Astrocyte of the hippocampus (primary cell): ENCODE measurements at places on chromosomes 1 and 21.

GRCh38 chr1:99672038-99672437 is 26.1 kb downstream of the PALMD start:
- no peak for DNase-seq

DNA sequence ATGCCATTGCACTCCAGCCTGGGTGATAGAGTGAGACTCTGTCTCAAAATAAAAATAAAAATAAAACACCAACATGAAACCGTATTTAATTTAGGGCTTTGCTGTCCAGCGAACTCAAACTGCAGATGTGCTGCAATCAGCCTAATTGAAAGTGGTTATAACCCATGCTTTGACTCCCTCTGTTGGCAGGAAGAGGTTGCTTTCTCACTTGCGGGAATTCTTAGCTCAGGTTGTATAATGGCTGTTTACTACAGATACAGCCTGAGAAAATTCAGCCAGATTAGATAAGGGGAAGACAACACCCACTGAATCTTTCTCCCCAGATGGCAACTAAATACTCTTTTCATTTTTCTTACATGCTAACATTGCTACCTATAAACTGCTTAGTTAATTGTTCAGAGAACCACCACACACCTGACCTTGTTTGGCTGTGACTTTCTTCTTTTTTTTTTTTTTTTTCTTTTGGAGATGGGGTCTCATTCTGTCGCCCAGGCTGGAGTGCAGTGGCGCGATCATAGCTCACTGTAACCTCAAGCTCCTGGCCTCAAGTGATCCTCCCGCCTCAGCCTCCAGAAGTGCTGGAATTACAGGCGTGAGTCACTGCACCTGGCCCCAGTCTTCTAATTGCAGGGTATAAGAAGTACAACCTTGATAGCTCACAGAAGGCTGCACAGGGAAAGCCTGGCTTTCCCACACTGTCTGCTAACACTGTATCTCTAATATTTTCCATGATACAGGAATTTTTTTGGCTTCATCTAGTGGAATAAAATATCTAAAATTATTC is 34.6 kb downstream of the DNTTIP2 start:
- DNase-seq = peak; percentile 87

- DNase-seq = no peak
These were observed 576.6 kb downstream of the NPHP4 start for GRCh38 chr1:5415606-5416005.

GRCh38 chr1:208562151-208562960 is 318.2 kb upstream of the PLXNA2 start:
- DNase-seq = no peak

- DNase-seq = peak; percentile 82
These were observed 1.0 kb downstream of the PLPP3 start for GRCh38 chr1:56578138-56578962.

- DNase-seq = no peak
These were observed 1762.1 kb downstream of the BRINP3 start for GRCh38 chr1:188715566-188715965.

GRCh38 chr21:27206368-27206982 is 239.6 kb upstream of the ADAMTS5 start:
- DNase-seq = peak; percentile 41

- no peak for DNase-seq
These were observed 48.3 kb downstream of the SIM2 start for GRCh38 chr21:36747041-36747814.

DNA sequence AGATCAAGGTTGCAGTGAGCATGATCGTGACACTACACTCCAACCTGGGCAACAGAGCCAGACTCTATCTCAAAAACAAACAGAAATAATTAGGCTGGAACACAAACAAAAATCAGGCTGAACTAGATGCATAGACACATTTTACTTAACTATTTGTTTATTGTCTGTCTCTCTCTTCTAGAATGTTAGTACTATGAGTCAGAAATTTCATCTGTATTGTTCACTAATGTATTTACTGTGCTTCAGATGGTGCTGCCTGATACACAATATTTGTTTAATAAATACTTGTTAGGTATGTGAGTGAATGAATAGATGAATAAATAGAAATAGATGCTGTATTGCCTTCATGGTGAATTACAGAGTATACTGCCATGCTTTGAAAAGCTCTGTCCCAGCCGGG is 6.0 kb upstream of the LIN28A start:
- no peak for DNase-seq

DNA sequence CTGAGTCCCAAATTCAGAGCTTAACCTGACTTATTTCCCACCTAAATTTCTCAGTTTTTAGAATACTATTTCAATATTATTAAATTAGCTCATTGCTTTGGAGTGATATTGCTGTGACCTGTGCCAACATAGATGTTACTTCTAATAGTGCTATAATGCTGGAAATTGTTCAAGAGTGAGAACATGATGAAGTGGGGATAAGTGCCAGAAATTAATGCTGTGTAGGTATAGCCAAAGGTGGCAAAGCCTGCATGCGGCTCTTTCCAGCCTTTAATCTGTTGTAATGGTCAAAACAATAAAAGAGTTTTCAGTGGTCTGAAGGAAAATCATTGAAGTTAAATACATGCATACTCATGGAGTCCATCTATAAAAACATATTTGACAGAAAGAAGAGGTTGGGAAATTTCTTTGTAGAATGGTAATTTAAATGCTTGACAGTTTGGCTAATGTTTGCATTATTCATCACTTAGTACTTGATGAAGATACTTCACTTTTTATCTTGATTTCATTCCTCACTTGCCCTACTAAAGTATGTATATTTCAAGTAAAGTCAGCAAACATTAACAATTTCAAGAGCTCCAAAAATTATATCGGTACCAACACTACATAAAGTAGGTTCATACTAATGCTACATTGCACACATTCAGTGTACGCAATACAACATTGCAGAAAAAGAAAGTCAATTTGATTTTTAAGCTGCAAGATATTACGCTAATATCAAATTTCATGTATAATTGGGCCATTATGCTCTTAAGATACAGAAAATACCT is 82.1 kb downstream of the OLFM3 start:
- DNase-seq = no peak

DNA sequence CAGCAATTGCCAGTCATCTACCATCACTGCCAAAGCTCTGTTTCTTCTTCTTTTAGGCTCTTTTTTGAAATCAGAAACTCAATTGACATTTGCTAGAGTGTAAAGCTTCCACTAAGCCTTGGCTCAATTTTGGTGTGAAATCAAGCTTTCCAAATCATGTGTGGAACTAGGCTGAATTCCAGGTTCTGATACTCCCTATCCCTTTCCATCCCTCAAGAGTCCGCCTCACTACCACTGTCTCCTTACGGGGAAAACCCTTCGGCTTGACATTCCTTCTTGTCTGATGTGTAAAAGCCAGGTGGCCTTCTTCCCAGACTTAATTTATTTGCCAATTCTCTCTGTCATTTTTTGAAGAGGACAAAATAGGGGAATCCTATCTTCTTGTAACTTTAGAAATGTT is 47.2 kb upstream of the PRMT6 start:
- DNase-seq = no peak

DNA sequence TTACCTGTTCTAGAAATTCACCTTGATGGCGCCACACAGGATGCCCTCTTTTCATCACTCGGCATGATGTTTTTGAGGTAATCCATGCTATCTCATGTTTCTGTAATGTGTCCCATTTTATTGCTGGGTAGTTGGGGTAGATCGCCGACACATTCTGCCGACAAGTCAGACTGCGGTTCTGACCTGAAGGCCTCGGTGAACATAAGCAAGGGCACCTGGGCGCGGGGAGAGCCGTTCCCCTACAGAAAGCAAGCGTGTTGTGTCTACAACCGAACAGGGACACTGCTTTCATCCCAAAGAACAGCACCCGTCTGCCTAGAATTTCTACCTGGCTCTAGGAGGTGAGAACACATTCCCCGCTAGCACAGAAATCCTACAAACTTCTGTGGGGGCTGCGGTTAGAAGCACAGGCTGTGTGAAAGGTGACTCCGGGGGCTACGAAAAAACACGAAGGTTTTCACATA is 149.2 kb downstream of the PPIAL4G start:
- no peak for DNase-seq

DNA sequence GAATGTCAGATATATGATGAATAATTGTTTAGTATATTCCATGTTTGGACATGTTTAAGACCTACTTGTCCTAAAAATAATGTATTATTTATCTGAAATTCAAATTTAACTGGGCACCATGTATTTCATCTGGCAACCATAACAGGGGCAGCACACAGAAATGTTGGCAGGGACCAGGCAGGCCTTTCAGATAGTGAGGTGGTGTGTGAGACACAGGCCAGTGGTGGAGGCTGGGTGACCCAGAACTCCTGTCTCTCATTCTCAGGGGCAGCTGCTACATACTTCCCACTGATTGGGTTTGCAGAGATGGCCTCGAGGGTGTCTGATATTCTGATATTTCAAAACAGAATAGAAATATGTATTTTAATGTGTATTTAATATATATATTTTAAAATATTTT is 1.3 kb upstream of the FASLG start:
- no peak for DNase-seq

DNA sequence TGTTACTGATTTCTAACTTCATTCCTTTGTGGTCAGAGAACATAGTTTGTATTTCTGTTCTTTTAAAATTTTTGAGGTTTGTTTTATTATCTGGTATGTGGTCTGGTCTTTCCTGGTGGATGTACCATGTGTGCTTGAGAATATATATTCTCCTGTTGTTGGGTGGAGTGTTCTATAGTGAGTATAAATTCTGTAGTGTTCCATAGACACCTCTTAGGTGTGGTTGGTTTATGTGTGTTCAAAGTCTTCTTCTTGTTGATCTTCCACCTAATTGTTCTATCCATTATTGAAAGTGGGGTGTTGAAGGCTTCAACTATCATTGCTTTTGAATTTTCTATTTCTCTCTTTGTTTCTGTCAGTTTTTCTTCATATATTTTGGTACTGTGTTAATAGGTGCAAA is 20.1 kb downstream of the PPP2R5A start:
- DNase-seq = no peak

GRCh38 chr1:147515045-147515869 is 26.0 kb upstream of the BCL9 start:
- DNase-seq = peak; percentile 49

- DNase-seq = no peak
These were observed 17.7 kb downstream of the PTPRC start for GRCh38 chr1:198656500-198656932.

- no peak for DNase-seq
These were observed 57.8 kb downstream of the NEGR1 start for GRCh38 chr1:72224506-72224905.

DNA sequence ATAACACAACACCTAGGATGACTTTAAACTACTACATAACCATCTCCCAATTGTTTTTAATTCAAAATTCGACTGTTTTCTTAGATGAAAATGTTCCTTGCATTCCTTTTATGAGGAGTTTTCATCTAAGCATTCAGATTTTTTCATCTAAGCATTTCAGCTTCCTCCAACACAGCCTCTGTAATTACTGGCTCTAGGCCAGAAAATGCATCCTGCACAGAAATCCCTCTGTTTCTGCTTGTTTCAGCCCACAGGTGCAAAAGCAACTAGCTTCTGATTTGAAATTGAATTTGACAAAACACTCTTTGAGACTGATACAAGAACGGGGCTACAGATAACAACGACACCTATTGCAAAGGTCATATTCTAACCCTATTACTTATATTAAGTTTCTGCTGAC is 90.4 kb downstream of the RGS21 start:
- peak; percentile 11 for DNase-seq

GRCh38 chr1:192807211-192808162 is 1.4 kb upstream of the RGS2 start:
- DNase-seq = peak; percentile 29

- peak; percentile 74 for DNase-seq
These were observed 706 bp downstream of the RNF19B start for GRCh38 chr1:32963746-32964460.

DNA sequence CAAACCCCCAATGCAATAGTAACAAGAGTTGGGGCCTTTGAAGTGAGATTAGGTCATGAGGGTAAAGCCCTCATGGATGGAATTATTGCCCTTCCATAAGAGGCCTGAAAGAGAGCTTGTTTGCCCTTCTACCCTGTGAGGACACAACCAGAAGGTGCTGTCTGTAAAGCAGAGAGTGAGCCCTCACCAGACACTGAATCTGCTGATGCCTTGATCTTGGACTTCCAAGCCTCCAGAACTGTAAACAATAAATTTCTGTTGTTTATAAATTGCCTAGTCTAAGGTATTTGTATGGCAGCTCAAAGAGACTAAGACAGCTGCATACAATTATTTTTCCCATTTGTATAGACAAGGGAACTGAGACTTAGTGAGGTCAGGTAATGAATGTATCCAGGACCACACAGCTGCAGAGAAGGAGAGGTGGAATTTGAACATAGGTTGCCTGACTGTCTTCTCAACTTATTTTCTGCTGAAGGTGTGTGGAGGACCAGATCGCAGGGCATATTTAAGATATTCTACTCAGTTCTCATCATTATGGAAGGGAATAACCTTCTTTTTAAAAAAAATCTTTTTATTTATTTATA is 18.7 kb downstream of the IL23R start:
- no peak for DNase-seq

DNA sequence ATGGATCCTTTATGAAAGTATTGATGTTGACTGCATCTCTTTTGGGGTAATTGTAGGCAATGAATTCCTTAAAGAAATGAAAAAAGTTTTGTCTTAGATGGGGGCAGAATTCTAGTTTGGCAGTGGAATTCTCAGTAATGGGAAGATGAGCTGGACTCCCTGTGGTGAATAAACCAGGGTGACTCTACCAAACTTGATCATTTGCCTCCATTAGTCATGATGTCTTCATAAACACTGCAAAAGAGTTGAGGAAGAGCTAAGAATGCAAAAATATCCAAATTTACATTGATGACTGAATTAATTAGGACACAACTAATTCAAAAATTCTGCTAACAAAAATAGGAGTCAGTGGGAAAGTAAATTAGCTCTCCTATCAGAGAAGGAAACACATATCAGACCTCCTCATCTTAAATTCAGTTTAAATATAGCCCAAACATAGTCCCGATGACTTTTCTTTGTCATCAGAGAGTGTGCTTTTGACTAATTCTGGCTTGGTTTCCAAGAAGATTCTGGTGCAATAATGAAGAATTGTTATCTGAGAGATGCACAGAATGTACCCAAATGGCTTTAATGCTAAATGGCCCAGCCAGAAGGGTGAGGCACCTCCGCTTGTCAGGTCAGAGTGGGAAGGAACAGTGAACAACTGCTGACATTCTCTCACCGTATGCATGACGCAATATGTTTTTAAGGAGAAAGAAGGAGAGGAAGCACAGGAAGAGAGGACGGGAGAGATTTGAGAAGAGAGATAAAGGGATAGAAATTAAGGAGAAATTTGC is 525.1 kb downstream of the LMO4 start:
- no peak for DNase-seq

- DNase-seq = no peak
These were observed 60.6 kb upstream of the CASZ1 start for GRCh38 chr1:10856863-10857598.

DNA sequence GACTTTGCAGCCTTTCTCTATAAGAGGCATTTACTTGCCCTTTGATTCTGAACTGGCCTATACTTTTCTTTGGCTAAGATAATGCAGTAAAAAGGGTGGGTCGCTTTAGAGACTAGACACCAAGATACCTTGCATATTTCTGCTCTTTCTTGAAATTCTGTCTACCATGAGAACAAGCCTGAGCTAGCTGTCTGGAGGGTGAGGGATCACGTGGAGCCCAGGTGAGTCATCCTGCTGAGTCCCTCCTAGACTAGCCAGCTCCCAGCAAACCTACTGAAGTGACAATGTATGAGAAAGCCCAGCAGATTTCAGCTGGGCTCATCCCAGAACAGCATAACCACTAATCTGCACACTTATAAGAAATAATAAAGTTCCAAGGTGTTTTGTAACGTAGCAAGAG is 408.0 kb upstream of the KAZN start:
- DNase-seq = peak; percentile 76
